ENCODE measurements at places on chromosomes 1 and 21.

DNA sequence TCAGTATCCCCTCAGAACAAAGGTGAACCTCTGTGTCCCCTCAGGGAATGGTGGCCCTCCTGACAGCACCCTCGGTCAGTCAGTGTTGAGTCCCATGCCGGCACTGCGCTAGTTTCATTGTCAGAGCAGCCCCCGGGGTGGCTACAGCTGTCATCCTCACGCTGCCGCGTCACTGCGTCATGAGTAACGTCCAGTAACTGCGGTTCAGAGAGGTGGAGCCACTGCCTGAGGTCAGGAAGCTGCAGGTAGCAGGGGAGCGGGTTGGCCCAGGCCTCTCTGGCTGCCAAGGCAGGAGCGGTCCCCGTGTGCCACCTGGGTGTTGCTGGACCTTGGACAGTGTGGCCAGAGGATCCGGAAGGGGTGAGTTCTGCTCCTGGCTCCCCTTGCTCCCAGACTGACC is 20.2 kb upstream of the WNT4 start:
- DNase-seq, result no peak

DNA sequence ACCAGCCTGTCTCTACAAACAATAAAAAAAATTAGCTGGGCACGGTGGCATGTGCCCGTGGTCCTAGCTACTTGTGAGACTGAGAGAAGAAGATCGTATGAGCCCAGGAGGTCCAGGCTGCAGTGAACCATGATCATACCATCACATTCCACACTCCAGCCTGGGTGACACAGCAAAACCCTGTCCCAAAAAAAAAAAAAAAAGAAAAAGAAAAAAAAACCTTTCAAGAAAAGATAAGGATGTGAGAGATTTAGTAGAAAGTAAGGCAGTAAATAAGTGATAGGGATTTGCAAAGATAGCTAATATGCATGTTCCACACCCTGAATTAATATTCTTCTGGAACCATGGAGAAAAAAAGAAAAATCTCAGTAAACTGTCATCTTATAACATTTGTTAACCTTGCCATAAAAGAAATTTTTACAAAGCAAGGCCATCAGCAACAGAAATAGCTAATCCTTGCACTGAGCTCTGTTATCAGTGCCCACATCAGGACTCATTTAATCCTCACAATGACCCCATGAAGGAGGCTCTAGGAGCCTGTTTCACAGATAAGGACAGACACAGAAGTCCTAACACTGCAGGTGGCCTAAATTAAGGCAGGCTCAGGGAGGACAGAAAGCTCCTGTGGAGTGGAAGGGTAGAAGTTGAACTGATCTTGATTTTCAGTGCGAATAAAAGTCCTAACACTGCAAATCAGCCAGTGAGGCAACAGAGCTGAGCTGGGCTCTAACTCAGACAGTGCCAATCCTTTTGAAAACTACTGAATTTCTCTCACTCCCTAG is 7.6 kb downstream of the GNB1 start:
- DNase-seq, result no peak

- peak; percentile 65 for DNase-seq
These were observed 5.5 kb downstream of the RNF223 start for GRCh38 chr1:1068517-1069055.

DNA sequence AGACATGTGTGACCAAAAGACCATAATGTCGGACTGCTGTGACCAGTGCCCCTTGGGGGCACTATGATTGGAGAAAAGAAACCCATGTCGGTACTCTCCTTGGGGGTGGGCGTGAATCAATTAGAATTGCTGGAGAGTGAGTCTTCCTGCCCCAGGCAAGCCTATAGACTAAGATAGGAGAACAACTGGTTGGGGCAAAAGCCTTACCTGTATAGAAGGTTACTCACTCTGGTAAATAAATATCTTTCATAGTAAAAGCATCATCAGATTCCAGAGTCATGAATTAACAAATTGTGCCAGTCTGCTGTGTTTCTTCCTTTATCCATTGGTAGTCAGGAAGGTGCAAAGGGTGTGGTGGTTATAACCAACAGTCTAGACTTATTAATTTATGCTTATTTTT is 2.9 kb upstream of the PTGFRN start:
- no peak for DNase-seq

GRCh38 chr1:114196992-114197907 is 43.6 kb upstream of the SYT6 start:
- DNase-seq, result no peak

DNA sequence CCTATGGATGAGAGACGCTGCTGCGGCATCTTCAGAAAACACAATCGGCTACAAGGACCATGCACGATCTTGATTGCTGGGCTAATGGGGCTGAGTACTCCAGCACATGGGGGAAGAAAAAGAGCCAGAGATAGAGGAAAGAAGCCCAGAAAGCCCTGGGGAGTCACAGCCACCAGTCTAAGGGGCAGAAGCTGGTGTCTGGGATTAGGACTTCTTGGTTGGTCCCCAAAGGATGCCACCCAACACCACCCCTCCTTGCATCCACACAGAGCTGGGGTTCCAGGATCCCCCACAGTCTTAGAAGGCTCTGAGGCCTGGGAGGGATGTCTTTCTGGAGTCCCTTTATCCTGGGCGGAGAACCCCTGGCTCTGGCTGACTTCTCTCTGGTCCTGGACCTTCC is 98.4 kb upstream of the TARDBP start:
- DNase-seq, result no peak

DNA sequence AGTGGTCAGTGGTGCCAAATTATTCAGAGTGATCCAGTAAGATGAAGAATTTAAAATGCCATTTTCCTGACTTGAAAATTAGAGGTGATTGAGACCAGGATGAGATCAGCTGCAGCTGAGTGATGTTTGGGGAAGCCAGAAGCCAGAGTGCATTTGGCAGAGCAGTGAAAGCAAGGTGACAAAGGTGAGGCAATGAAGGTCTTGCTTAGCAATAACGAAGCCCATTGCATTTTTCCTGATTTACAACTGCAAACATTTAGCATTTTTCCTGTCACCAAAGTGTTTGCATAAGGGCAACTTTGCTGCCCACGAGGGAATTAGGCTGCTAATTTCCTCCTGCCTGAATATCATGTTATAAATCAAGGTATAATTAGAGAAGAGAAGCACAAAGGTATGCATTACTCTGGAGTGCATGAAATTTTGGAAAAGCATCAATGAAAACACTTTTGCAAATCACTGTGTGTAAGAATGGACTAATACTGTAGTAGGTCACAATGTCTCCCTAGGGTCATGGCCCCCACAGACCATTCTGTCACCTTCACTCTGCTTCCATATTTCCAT is 188.2 kb upstream of the LYPLAL1 start:
- no peak for DNase-seq

GRCh38 chr1:39085174-39085573 is 59.0 kb downstream of the NDUFS5 start:
- DNase-seq, result no peak

DNA sequence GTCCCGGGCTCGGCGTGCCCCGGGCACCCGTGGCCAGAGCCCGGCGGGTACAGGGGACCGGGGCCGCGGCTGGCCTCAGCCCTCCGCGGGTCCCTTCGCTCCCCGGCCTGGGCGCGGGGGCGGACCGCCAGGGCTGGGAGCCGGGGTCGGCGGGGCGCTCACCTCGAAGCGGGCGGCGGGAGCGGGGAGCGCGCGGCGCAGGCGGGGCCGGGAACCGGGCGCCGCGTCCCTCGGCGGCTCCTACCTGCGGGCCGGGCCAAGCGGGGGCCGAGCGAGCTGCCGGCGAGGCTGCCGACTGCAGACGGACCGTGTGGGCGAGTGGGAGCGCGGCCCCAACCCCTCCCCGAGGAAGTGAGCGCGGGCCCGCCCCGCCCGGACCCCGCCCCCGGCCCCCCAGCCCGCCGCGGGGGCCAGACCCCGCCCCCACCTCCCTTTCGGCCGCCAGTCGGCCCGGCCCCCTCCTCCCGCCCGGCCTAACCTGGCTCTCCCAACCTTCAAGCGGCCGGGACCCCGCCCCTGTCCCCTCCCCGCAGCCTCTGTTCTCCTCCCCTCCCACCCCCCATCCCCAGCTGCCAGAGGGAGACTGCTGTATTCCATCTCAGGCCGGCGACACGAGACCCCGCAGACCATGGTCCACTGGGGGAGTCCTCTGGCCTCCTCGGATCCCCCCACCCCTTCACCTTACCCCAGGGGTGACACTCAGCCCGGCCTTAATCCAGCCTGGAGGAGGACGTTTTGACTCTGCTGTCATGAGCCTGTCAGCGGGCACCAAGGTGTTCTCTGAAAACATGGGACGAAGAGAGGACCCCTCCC is at the start of gene FHL3:
Gene FHL3, minus strand, starts transcription at position 320 of the 813 bp plus-strand sequence. CDS start 6,102 bp downstream, outside the sequence.
- DNase-seq, result peak; percentile 40

GRCh38 chr1:110370827-110371226 is 20.0 kb downstream of the SLC16A4 start:
- DNase-seq, result no peak

DNA sequence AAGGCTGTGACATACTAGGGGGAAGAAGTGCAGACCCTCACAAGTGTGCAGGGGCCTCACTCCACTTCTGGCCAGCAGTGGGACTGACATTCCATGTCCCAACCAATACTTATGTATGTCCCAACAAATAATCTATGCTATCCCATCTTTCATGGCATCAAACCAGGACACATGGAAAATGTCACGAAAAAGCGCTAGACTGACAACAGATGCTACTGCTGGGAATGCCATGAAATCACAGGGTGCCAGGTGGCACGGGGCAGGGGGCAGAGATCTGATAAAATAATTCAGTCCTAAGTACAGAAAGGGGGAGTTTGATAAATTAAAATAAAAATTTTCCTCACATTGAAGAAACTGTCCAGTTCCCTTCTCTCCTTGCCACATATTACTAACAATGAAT is 27.6 kb upstream of the BCAS2 start:
- no peak for DNase-seq

DNA sequence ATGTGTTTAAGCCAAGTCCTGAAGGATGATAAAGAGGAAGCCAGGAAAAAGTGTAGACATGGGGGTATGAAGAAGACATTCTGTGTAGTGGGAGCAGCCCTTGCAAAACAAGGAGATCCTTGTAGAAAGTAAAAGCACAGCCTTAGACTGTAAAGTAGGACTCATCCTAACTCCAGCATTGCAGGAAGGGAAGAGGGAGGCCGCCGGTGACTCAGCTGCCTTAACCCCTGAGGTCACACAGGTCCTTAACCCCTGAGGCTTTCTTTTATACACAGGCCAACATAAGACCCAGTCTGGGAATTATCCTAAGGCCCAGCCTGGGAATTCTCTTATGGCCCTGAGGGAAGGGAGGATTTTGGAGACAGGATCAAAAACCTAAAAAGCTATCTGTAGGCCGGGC is 18.0 kb downstream of the PGM1 start:
- no peak for DNase-seq

DNA sequence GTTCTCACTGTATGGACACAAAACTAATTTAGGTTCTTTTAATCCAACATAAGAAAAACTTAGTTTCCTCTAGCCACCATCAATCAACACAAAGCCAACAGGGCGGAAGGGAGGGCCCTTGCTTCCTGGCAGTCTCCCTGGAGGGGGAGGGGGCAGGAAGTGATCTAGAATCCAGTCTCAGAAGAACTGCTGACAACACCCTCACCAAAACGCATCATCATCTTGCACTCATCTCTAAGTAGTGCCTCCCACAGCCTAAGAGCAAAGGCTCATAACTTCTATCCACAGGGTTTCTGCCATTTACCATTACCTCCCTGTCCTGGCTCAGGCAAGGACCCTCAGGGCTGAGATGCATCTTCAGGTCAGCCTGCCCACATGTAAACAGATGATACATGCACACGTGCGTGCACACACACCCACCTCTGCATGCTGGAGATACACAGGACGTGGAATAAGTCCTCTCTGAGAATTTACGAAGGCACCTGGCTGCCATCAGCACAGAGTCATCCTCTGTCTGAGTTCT is 20.5 kb downstream of the HIVEP3 start:
- DNase-seq, result no peak

DNA sequence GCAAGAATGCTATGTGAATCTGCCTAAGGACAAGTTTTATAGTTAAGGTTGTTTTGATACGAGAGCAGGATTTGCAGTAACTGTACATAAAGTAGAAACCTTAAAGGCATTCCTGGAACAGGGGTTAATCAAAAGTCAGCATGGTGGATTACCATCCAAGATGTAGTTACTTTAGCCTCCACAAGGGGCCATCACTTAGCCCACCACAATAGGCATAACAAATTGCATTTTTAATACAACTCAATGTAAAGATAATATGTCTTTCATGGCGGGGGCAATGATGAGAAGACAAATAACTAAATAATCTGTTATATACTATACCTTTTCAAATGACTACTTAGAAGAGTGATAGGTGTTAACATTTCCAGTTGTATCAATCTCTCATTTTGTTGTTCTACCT is 611.2 kb upstream of the ADGRL4 start:
- DNase-seq, result no peak

DNA sequence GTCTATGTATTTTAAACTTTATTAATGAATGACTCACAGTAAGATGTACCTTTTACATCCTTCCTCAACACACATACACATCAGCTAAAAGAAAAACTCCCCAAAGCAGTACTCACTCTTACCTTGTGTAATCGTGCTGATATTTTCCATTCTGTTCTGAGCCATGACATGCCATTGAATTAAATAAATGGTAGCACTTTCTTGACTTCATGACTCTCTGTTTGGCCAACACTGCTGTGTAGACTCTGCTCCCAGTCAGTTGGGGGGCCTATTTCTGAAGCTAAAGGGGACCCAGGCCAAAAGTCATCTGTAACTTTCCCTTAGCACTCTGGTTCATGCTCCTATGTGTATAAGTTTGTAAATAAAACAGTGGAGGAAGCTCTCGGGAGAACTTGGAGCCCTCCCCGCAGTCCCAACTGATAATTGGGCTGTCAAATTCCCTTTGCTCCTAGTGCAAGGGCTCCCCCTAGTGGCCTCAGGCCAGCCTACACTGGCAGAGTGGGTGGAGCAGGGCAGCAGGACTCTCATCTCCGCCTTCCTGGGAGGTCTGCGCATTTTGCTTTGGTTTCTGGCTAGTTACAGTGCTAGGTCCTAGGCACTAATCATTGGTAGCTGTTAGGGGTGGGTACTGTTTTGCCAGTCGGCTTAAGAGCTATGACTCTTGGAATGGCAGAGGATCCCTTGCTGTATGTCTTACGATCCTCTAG is 1.7 kb upstream of the FYB2 start:
- peak; percentile 59 for DNase-seq

- DNase-seq, result no peak
These were observed 43.3 kb upstream of the H6PD start for GRCh38 chr1:9191231-9191630.

All from LoVo (cell line).